Upper lobe of left lung (tissue), 6 donors: ENCODE measurements at places on chromosomes 3 and 15.

DNA sequence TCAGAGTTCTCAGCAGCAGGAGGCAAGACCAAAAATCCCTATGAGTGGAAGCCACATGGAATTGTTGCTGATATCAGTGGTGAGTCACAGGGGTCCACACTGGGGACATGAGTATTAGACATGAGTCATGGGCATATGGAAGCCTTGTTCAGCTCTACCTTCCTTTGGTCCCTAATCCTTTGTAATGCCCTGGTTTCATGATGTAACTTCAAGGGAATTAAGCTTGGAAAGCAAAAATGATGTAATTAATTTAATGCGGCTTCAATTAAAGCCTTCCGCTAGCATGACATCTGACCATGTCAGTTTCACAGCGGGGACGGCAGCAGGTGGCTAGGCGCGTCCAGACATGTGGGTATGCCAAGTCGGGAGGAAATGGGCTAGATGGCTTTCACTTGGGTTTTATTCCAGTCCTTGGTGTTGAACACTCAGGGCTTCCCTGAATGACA is 176.1 kb upstream of the RGMA start:
- no peak for DNase-seq

GRCh38 chr15:29820394-29821154 is 1.7 kb downstream of the TJP1 start:
- DNase-seq, result no peak

DNA sequence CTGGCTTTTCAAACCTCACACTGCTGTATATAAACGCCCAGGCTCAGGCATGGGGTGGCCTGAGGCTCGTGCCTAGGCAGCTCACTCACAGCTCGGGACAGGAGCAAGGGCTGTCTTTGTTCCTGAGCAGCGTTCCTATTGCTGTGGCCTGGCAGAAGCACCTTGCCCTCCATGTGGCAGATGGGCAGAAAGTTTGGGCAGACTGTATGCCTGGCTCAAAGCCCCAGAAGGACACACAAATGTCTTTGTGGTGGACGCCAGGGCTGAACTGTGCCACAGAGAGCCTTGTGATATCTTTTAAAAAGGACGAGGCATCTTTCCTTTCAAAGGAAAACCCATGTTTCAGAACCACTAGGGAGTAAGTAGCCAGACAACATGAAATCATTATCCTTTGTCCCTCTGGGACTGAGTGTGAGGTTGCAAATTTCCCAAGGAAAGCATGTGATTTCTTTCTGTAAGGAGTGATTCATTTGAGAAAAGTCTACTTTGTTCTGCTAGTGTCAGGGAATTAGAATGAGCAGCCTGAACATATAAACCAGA is 29.3 kb upstream of the UBE2E1 start:
- DNase-seq, result no peak

GRCh38 chr3:187456250-187456649 is 88.1 kb downstream of the RTP4 start:
- no peak for DNase-seq

DNA sequence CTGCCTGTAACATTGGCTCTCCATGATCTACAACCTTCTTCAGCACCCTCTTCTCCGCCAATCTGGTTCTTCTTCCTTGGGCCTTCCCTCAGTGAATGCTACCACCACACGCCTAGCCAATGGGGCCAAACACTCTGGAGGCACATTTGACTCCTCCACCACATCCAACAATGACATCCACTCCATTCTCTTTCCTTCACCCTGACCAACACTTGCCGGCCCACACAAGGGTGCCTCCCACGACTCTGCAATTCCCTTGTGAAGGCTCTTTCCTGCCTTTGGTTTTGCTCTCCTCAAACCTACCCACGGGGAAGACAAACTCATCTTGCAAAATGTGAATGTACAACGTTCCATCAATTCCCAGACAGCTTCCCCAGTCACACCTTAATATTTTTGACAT is 263.8 kb downstream of the FOXP1 start:
- DNase-seq, result no peak

DNA sequence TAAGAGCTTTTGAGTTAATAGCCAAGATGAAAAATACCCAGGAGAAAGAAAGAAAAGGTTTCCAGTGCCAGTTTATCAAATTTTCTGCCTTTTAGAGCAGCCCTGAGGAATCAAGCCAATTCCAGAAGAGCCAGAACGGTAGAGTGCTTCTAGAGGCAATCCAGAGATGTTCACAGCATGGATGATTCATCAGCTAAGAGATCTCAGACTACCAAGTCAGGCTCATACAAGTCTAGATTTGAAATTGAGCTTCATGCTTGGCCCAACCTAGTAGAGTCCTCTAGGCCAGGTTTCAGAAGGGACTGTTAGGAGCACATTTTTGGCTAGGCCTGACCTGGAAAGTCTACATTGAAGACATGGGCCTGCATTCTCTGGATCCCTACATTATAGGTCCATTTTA is 15.5 kb downstream of the WDR48 start:
- no peak for DNase-seq

DNA sequence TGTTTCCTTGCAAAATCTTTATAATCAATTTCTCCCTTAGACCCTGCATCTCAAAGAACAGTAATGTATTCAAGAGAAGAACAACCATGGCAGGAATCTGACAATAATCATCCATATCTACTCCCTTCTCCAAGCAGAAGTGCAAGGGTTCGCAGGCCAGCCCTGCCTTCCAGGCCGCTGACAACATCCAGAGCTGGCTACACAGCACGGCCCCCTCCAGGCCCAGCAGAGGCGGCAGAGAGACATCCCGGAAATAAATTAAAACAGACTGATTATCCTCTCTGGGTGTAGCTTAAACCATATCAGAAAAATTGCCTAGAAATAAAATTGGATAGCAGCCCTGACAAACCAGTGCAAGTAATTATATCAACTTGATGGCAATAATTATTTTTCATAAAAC is 223.3 kb downstream of the FAM43A start:
- peak; percentile 29 for DNase-seq

DNA sequence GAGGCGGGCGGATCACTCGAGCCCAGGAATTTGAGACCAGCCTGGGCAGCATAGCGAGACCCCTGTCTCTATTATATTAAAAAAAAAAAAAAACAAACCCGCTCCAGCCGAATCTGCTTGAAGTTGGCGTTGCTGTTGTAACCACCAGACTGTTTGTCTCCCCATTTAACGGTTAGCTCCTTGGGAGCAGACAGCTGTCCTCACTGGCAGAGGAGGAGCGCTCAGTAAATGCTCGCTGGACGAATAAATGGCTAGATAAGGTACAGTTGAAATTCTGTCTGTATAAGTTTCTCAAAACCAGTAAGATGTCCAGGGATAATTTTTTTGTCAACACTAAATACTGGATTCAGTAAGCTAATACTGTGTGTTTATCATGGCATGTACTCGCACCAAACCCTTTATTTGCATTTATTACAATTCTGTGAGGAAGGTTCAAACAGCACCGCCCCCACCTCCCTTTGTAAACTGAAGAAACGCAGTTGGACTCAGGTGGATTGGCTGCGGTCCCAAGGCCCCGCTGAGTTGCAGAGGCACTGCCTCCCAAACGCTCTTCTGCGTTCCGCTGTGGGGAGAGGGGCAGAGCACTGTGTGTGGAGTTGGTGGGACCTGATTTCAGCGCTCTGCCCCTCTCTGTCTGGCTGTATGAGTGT is 1.1 kb downstream of the RCCD1 start:
- no peak for DNase-seq

DNA sequence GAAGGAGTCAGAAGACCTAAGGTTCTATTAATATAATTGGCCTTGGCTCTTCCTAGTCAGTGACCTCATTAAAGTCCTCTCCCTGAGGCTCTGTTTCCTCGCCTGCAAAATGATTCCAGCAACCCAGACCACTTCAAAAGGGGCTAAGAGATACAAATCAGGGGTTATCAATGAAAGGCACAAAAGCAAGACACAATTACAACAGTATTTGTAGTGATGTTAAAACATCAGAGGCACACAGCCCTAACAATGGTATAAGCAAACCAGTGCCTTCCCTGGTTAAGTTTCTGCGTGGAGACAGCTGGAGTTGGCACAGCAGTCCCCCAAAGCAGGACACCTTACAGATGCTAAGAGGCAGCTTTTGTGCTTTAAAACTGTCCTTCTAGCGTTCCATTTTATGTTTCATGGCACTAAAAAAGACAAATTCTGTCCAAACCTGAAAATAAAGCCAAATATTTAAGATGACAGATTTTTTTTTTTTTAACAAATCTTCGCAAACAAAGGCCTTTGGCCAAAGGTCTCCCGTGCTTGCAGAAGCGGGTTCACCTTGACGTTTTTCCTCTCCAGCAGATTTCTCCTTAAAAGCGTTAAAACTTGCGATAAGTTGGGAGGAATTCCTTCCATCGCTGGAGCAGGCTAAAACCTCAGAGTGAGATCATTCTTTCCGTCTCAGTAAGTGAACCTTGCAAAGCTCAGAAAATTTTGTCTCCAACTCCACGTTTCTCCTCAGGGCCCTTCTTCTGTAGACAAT is 999 bp downstream of the ZNF280D start:
- DNase-seq, result no peak

- DNase-seq, result no peak
Observed at GRCh38 chr15:88623061-88623460, 1.9 kb downstream of the AEN start.

GRCh38 chr3:108342837-108343486 is 46.6 kb downstream of the HHLA2 start:
- DNase-seq, result no peak

- peak; percentile 47 for DNase-seq
Observed at GRCh38 chr3:9121366-9122001, 128.0 kb downstream of the SRGAP3 start.

DNA sequence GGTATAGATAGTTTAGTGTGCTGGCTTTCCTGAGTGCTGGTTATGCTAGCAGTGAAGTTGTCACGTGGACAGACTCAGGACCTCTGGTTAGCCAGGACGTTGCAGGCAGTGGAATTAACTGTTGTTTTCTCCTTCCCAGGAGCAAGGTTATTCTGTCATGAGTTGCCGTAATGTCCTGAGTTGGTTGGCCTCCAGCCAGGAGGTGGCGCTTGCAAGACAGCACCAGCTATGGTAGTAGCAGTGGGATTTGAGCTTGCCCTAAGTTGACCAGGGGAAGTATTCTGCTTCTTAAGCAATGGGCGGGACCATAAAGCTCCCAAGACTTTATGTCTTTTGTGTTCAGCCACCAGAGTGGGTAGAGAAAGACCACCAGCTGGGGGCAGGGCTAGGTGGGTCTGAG is 240.7 kb upstream of the DNAJC19 start:
- DNase-seq, result no peak

DNA sequence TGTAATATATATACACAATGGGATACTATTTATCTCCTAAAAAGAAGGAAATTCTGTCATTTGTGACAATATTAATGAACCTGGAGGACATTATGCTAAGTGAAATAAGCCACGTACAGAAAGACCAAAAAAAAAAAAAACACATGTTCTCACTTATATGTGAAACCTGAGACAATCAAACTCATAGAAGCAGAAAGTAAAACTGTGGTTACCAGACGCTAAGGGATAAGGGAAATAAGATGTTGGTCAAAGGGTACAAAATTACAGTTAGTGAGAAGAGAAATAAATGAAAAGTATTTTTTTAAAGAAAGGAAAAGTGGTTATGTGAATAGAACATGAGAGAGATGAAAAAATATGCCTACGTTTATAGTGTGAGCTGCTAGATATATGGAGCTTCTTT is 101.1 kb downstream of the CPNE4 start:
- no peak for DNase-seq

GRCh38 chr3:126870608-126871210 is 112.2 kb upstream of the PLXNA1 start:
- DNase-seq, result no peak

- no peak for DNase-seq
Observed at GRCh38 chr3:151227266-151227806, 24.3 kb upstream of the GPR171 start.

- DNase-seq, result no peak
Observed at GRCh38 chr15:96870580-96870979, 540.1 kb downstream of the NR2F2 start.

DNA sequence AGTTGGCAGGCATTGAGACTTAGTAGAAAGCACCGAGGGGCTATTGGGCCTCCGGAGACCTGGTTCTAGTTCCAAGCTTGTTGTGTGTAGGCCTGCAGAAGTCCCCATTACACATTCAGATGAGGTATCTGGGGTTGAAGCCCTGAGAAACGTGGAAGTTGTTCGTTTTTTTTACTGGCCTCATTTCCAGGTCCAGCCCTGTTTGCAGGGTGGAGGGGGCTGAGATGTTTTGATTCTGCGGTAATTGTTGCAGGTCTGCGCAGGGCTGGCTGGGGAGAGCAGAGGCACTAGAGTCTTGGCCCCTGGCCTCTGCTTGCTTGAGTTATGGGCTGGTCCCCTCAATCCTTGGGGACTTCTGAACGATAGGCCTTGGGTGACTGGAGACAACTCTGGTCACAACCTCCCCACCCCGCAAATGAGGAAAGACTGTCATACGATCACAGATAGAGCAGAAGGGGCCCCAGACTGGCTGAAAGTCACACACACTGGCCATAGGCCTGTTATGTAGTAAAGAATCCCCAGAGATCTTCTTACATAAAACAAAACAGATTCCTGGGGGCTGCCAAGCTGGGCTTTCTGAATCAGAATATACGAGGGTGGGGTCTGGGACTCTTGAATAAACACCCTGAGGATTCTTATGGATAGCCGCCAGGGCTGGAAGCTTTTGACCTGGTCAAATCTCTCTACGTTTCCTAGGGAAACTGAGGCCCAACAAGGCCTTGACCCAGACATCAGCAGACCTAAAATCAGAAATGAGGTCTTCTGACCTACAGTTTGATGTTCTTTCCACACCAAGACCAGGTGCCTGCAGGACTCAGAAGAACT is 15.6 kb downstream of the KBTBD13 start:
- DNase-seq, result no peak

- DNase-seq, result no peak
Observed at GRCh38 chr3:32334675-32335074, 57.0 kb upstream of the CMTM7 start.

GRCh38 chr15:85412066-85412465 is 31.7 kb downstream of the AKAP13 start:
- DNase-seq, result no peak

DNA sequence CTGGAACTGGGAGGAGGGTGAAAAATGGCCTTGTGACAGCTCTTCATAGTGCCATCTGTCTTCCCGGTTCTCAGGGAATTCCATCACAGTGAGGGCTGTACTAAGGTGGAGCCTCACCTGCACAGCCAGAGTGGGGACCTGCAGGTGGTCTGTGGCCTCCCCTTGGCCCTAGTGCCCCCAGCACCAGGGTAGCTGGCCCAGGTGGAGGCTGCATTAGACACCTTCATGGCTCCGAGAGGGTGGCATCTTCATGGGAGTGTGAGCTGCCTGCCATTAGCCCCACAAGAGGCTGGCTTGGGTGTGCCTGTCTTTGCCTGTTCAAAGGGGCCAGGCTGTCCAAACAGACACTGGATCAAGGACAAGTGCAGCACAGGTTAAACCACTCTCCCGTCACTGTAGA is 95.5 kb upstream of the PRR23E start:
- DNase-seq, result no peak

DNA sequence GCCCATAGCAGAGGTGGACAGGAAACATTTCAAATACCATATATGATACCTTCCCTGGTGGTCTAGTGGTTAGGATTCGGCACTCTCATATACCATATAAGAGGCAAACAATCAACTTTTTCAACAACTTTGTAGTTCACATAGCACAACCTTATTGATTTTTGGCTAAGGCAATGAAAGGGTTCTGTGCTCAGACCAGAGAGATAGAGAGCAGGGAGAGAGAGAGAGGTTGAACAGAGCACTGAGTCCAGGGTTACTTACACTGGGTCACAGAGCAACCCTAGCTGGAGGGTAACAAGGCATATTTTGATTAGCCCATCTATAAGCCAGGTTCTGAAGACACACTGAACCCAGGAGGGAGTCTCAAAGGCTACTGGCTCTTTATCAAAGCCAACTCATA is 83.8 kb downstream of the PLCH1 start:
- DNase-seq, result no peak
